ENCODE measurements at places on chromosomes 6 and 20. TPM values are rescaled to one million over a fixed set of nuclear protein-coding genes. Genes with fewer than 3 reads are reported as not detected.

ZBTB12 gene
- polyA plus RNA-seq, result 4.3 TPM

GJA1 gene
- 261 TPM for polyA plus RNA-seq

CEBPB gene
- 19.1 TPM for polyA plus RNA-seq

NRSN1 gene
- polyA plus RNA-seq, result not detected

Measured in AG04450 (cell line).